ENCODE measurements at places on chromosomes 4 and X.

DNA sequence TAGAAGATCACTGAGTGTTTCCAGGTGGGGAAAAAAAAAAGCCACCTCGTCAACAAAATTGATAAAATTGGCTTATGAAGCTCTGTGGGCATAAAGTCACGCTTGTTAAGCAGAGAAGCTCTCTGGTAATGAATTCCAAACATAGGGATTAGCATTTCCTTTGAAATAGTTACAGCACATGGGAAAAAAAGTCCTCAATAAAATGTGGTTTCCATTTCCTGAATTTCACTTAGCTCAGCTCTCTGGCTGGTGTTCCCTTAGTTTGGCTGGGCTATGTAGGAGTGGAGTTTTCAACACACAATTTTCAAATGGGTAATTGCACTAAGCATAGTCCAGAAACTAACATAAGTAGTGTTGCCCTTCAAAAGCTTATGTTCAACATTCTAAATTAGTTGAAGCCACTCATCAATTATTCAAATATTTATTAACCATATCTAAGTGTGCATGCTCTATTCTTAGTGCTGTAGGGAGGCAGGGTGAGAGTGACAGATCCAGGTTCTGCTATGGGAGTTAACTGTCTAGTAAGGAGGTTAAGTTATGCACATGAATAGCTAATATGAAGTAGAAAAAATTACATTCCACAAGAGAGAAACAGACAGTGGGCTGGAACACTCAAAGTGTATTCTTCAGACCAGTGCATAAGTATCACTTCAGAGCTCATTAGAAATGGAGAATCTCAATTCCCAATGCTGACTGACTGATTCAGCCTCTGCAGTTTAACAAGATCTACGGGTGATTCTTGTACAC is 445.7 kb downstream of the SMARCA1 start:
- no peak for DNase-seq

DNA sequence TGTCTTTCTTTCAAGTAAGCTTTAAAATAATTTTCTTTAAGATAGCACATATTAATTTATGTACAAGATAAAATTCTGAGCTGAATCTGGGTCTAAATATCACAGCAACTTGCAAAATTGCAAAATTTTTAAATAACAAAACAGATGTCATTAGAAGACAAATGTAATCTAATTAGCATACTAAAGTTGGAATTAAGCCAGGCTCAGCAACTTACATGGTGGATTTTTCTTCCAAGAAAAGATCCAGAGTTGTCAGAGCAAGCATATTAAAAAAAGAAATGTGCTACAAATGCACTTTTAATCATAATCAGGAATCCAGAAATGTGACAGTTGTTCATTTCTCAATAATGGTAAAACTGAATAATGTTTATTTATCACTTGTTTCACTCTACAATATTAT is 906.9 kb upstream of the INTU start:
- no peak for DNase-seq

DNA sequence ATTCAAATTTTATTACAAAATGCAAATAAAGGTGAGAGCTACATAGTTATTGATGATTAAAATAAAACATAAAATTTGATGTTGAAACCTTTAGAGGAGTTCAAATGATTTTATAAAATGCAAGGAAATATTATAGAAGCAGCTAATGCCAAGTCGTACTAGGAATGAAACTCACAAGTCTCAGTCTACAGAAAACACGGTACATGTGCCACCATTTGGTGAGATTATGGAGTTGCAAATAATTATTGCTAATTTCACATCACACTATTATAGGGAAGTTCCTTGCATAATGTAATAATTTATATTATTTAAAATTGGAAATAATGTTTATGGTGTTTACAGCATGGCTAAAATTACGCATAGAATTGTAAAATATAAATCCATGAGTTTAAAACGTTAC is 1601.7 kb upstream of the TENM3 start:
- no peak for DNase-seq

DNA sequence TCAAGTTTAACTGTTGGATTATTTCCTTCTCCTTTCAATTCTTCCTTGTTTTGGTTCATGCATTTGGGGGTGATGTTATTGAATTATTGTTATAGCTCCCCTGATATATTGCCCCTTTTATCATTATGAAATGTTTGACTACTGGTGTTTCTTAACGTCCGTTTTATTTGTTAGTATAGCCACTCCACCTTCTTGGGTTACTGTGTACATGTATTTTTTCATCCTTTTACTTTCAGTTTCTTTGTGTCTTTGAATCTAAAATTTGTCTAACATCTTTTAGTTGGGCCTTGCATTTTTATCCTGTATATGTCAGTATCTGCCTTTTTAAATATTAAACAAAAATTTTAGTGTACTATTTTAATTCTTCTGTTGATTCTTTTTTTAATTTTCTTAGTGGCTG is 88.7 kb downstream of the TNIP2 start:
- DNase-seq, result no peak

- DNase-seq, result peak; percentile 67
Measured at GRCh38 chr4:183504930-183505610, at the start of gene ING2. Gene ING2 (plus strand): TSS chr4:183505058. CDS start chr4:183505196, 138 bp downstream.

GRCh38 chr4:186283311-186283710 is 17.3 kb downstream of the F11 start:
- DNase-seq, result no peak

DNA sequence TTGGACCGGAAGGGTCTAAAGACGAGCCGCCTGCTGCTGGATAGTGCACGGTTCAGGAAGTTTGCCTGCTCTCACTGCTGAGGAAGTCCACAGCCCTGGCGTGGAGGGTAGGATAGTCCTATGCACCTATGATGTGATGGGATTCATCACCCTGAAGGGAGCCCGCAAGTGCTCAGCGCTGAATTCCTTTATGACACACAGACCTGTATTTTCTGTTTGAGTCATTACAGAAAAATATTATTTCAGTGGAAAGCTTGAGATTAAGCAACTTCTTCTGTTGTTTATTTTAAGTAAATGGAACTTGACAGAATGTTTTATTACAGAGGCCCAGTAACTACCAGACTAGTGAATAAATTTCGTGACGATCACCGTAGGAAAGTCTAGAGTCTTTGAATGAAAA is 123.2 kb downstream of the TRIML1 start:
- no peak for DNase-seq

GRCh38 chr4:48799157-48799556 is 19.1 kb upstream of the FRYL start:
- no peak for DNase-seq

DNA sequence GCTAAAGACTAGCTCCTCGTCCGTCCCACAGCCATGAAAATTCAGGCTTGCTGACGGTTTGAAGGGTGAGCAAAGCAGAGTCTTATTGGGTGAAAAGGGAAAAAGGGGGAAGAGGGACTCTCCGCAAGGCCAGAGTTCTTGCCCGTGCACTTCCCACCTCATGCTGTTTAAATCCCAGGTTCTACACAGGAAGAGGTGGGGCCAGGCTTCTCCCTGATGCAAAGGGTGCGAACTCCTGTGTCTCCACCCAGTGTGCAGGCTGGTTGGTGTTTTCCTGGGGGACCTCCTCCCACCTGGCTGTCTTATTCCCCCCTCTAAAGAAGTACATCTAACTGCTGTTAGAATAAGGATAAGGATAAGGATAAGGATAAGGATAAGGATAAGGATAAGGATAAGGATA is 18.0 kb upstream of the LANCL3 start:
- no peak for DNase-seq

DNA sequence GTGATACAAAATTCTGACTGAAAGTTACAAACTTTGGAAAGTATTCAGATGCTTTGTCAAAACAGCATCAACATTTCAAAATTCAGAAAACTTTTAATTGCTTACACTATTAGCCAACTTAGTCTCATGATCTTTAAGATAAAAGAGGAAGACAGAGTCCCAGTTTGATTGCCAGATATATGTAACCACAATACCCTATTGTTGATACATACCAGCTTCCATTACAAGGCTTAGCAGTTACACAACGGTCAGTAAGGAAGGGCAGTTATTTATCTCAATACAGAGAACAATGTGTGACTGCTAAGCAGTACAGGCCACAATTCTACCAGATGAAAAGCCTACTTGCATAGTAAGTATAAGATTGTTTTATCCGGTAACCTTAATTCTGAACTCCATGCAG is 138.4 kb downstream of the SPANXN3 start:
- DNase-seq, result no peak

- DNase-seq, result no peak
Measured at GRCh38 chr4:144208074-144208473, 67.6 kb upstream of the GYPA start.

- no peak for DNase-seq
Measured at GRCh38 chrX:14039344-14039743, 9.7 kb upstream of the GEMIN8 start.

DNA sequence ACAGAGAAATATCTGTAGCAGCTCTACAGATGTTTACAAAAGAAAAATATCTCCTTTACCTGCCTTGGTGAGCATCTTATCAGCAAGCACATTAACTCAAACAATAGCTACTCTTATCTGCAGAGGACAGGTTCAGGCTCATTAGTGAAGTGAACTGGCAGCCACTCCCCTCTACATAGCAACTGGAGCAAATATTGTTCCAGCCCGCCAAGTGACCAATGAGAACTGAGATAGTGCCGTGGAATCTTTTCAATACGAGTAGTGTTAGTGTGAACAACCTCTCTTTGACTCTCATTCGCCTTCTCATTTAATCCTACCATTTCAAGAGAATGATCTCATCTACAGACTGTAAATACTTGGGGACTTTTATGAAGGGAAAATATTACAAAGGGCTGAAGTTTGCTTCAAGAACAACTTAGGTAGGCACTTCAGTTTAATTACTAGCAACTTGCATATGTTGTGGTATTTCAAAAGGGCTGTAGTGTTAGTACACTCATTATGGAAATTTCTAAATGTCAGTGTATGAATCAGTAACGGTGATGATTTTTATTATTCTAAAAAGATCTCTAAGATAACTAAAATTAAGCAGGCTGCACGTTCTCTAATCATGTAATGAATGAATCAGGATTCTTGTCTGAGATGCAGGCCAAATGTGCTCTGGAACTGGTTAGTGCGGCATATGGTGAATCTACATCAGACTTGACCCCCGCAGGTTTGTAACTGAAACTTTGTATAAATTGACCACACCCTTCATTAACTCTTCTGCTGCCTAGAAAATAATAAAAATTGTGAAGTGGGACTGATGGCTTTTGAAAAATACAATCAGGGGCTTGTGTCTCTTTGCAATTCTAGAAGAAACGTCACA is 72.4 kb downstream of the PALLD start:
- no peak for DNase-seq

- DNase-seq, result no peak
Measured at GRCh38 chr4:152643153-152644035, 36.4 kb downstream of the TMEM154 start.

DNA sequence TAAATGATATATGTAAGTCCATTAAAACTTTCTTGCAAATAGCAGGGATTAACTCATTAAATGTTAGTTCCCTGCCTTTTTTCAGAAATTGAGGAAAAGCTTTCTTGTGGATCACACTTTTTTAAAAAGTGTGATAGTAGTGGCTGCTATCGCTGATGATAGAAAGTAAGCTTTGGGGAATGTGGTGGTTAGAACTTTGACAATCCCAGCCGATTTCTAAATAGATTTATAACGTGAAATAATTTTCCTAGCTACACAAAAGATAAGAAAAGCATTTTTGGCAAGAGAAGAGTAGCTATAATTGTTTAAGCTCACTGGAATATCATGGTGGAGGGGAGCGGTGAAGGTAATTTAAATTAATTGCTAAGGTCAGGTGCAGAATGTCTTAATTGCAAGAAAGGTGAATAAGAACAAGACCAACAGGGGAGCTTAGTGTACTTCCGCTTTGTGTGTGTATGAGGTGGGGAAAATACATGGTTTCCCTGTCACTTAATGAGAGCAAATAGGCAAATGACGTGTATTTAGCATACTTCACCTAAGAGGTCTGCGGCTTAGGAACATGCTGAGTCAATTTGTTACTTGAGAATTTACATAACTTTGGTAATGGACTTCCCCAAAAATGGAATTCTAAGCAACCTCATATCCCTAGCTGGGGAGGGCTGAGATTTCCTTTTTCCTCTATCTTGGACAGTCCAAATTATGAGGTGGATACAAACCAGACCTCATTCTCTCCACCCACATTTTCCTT is 11.7 kb upstream of the IL21 start:
- DNase-seq, result no peak

GRCh38 chr4:121034017-121034416 is 38.3 kb downstream of the NDNF start:
- no peak for DNase-seq

DNA sequence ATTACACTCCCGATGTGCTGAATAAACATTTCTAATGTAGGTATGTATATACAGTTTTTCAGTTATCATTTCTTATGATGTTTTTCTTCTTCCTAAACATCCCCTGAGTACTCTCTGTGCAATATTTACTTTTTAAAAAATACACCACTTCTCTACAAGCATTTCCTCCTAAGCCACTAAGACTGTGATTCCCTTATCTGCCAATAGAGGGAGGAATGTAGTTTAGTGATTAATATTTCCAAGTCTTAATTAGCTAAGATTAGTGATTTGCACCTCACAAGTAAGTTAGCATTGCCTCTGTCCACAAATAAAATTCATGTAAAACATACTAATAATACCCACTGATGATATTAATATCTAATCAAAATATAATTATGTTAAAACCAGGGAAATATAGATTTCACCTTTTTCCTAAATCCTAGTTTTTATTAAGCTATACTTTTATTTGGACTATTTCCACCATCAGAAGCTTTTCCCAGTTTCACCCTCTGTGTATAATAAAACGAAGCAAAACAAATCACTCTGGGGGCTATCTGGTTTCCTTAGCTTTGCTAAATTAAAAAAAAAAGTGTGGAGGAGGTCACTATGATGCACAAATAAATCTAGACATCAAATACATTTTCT is 909.1 kb downstream of the FAT4 start:
- no peak for DNase-seq

- DNase-seq, result peak; percentile 56
Measured at GRCh38 chrX:21374163-21374993, at the start of gene CNKSR2. Gene CNKSR2 (plus strand): TSS chrX:21374418. CDS start chrX:21374898, 480 bp downstream.

GRCh38 chr4:180788729-180789128 is 1454.5 kb upstream of the TENM3 start:
- no peak for DNase-seq

- DNase-seq, result peak; percentile 84
Measured at GRCh38 chr4:128757712-128758111, 51.8 kb upstream of the JADE1 start.

GRCh38 chr4:28351826-28352225 is 1491.2 kb downstream of the STIM2 start:
- no peak for DNase-seq

DNA sequence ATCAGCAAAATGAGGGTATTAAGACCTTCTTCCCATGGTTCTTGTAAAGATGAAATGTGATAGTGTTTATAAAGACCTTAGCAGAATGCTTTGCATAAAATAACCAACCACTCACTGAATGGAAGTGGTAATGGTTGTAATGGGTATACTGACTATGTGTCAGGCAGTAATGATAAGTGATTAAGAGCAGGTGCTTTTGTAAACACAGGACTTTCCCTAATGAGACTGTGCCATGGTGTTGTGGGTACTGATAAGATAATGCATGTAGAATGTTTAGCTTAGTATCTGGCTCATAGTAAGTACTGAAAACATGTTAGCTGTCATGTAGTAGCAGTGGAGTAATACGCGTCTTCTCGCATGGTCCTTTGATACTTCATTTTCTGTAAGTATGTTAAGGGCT is 6.9 kb downstream of the LSM6 start:
- DNase-seq, result no peak

- DNase-seq, result no peak
Measured at GRCh38 chr4:108828620-108829019, 65.8 kb upstream of the ETNPPL start.

- no peak for DNase-seq
Measured at GRCh38 chrX:16827225-16827624, 41.0 kb downstream of the TXLNG start.

- no peak for DNase-seq
Measured at GRCh38 chr4:33911959-33912358, 2332.4 kb downstream of the ARAP2 start.

Measured in psoas muscle (tissue), 8 donors.